ENCODE measurements at places on chromosomes 12 and 14.
A peak's percentile ranks its signal among the peaks of the same experiment; 100 is the strongest.

- no peak for DNase-seq
These were observed 44.3 kb downstream of the SPRING1 start for GRCh38 chr12:116693286-116694227.

DNA sequence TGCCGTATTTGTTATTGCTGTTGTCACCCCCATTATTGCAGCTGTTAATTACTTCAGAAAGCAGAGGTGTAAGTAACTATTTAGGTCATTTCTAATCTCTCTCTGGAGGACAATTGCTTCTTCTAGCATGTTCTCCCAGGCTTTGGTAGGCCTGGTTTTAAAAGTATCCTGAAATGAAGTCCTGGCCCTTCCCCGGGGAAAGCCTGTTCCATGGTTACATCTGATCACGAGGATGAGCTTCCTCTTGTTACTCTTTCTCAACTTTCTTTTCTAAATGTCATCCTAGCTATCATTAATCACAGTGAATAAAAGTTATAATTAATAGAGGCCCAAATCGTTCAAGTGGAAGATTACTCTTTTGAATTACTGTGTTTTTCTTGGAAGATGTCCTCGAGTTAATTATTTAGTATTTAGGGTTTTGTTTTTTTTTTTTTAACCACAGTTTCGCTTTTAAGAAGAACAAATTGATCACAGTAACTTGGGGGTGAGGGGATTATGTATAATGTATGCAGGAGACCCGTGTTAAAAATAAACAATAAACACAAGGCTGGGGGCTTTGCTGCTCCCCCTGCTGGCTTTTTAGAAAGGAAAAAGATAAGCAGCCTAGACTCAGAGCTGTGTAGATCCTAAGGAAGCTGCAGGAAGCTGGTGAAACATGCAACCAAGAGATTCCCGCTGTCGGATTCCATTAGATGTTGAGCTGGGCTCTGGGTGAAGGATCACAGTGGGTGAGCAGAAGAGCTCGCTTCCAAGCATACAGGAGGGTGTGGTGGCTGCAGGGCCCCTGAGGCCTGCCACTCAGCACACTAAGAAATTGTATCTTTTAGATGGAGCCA lies 420.1 kb downstream of the FUT8 start:
- DNase-seq: peak; percentile 61

GRCh38 chr12:124010687-124011086 lies 37.7 kb downstream of the ZNF664 start:
- DNase-seq: no peak

GRCh38 chr12:72313806-72314205 lies 41.6 kb downstream of the TRHDE start:
- DNase-seq: no peak

DNA sequence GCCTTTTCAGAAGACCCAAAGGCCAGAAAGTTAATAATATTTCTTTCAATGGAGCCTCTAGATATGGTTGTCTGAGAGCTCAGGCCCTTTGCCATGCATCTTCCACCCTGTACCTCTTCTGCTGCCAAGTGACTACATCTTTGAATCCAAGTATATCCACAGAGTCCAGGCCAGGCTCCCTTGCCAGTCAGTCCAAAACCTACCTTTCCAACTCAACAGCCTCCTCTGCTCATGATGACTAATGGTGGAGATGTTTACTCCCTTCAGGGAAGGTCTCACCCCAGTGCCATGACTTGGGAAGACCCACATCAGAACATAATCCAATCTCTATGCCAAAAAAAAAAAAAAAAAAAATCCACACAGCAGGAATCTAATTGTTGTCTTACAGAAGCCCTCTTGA lies 20.4 kb downstream of the TTC9 start:
- no peak for DNase-seq

Measured in fibroblast of gingiva (primary cell).